CD4-positive, alpha-beta T cell treated with Interleukin-6 for 4 hours (primary cell): ENCODE measurements at places on chromosomes 2 and 18.

GRCh38 chr2:171266102-171266501, 105.4 kb upstream of the TLK1 start:
- DNase-seq: no peak

GRCh38 chr2:237297421-237298150, 116.4 kb downstream of the COL6A3 start:
- DNase-seq: no peak

DNA sequence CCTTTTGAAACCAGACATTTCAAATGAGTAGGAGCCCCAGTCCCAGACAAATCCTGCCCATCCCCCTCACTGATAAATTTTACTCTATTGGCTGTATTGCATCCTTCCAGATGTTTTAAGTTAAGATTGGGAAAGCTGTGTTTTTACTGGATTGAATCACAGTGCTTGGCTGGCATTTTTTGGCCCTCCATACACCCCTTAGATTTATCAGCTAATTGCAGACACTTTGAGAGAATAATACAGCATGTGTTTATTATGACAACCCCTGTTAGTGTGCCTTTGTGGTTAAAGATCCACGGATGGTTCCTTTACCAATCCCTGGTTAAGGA, 74.9 kb downstream of the ANTXR1 start:
- DNase-seq: no peak

GRCh38 chr18:5197032-5197434, at the start of gene AKAIN1:
Gene AKAIN1 (minus strand): TSS chr18:5197257. CDS start chr18:5197053, 204 bp downstream.
- DNase-seq: peak; percentile 38

GRCh38 chr2:6249557-6249956, 557.4 kb downstream of the SOX11 start:
- no peak for DNase-seq
